CD4-positive, alpha-beta T cell (primary cell): ENCODE measurements at places on chromosomes 13 and 19.
A peak's percentile ranks its signal among the peaks of the same experiment; 100 is the strongest.

GRCh38 chr13:30835442-30835841, 70.6 kb upstream of the MEDAG start:
- no peak for DNase-seq

- no peak for DNase-seq
Observed at GRCh38 chr13:23957981-23958380, 60.7 kb upstream of the C1QTNF9B start.

- DNase-seq, result peak; percentile 98
Observed at GRCh38 chr19:52962394-52963246, at the start of gene ZNF816. ZNF816 (minus strand) TSS chr19:52962881; CDS start chr19:52956089, 6,792 bp downstream.

DNA sequence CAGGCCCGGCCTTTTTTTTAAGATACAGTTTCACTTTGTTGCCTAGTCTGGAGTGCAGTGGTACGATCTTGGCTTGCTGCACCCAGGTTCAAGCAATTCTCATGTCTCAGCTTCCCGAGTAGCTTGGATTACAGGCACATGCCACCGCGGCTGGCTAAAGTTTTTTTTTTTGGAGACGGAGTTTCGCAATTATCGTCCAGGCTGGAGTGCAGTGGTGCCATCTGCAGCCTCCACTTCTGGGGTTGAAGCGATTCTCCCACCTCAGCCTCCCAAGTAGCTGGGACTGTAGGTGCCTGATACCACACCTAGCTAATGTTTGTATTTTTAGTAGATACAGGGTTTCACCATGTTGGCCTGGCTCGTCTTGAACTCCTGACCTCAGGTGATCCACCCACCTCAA, 4.9 kb upstream of the CARM1 start:
- DNase-seq, result no peak

- DNase-seq, result no peak
Observed at GRCh38 chr13:89688918-89689317, 1658.6 kb upstream of the MIR17HG start.

DNA sequence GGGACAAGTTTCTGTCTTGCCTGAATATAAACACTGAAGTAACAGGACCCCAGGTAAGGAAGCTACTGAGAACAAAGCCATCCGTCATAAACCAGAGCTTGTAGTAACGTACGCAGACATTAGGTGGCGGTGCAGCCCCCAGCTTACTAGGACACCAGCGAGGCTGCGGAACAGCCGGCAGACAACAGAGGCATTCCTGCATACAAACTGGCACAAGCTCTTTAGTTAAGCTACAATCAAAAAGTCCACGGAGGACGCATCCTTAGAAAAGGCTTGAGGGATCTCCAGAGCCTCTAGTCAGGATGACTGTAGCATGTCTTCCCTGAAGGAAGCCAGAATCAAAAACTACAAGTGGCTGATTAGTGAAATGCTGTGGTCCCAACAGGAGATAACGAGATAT, 26.2 kb downstream of the ZNF160 start:
- DNase-seq, result no peak

DNA sequence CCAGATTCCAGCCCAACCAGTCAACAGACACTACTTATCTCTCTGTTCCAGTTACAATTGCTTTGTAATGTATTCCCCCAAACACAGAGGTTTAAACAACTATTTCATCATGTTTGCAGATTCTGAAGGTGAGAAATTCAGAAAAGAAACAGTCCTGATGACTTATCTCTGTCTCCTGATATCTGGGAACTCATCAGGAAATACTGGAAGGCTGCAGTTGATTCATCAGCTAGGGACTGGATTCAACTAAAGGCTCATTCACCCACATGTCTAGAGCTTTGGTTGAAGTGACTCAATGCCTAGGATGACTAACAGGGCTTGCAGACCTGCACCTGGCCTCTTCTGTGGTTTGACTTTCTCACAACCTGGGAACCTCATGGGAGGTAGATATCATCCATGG, 56.6 kb upstream of the GPC6 start:
- DNase-seq, result no peak
